ENCODE measurements at places on chromosomes 2 and 18.

DNA sequence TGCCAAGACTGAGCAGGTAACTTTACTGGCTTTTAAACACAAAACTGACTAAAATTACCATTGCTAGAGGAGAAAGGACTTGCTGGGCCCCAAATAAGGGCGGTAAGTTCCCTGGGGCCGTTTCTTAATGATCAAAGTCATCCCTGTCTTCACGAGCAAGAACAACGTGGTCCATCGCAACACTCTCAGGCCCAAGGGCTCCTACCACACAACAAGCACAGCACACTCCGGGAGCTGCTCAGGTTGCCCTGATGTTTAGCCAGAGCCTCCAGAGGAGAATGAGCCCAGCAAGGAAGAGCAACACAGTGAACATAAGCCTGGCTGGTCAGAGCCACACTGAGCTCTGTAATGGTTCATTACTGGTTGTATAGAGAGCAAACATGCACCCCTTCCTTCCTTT is 102.7 kb downstream of the DYNC1I2 start:
- no peak for DNase-seq

- DNase-seq, result no peak
Observed at GRCh38 chr2:55550368-55551102, 31.0 kb downstream of the CFAP36 start.

DNA sequence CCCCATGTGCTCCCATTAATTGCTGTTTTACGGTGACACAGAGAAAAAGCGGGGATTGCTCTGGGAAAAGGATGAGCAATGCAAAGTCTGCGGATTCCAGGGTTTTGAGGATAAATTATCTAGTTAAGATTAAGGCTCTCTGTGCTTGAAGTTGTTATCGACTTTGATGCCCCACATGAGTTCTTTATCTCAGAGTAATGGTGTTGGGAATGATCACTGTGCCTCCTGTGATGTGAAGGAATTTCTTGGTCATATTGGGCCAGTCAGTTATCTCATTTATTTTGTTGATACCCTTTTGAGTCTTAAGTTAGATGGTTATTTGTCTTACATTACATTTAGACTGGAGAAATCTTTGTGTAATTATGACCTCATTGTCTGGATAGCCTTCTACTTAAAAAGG is 184.6 kb upstream of the MEX3C start:
- DNase-seq, result no peak

DNA sequence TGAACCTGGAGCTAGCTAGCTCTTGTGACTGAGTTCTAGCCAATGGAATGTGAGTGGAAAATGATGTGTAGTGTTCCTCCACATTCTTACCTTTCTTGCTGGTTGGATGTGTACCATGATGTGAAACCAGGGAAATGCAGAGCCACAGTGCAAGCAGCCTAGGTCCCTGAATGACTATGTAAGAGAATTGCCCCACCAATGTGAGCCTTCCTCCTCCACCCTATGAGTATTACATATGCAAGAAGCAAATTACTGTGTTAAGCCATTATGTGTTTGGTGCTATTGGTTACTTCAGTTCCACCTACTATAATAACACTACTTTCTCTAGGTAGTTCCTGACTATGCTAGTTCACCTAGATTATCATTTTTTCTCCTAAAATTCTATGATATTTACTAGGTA is 39.6 kb downstream of the LCLAT1 start:
- no peak for DNase-seq

GRCh38 chr2:44850016-44850415 is 91.5 kb upstream of the SIX3 start:
- DNase-seq, result no peak

DNA sequence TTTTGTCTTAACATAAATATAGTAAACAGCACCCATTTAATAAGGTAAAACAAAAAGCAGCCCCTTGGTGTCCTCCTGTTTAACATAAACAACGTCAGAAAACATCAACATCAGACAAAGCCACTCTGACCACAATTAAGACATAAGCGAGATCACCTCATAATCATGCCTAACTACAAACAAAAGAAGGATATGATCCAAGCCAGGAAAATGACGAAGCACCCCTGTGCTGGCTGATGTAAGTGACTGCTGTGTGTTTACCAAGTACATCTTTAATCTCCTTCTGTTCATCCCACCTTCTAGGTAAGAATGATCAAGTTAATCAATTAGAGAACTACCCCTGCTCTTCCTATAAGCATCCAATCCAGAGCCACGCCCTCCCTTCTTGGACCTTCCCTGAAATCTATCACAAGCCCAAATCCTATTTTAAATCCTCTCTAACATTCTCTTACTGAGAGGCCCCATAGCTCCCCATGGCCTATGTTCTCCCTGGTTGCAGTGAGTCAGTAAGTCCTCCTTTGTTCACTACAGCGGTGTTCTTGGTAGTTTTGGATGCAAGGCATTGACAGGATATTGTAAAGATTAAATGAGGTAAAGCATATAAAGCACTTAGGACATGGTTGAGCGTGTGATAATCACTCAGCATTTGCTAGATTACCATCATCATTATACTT is 424.2 kb downstream of the TSN start:
- DNase-seq, result no peak

- no peak for DNase-seq
Observed at GRCh38 chr2:171902840-171903420, 8.9 kb upstream of the SLC25A12 start.

DNA sequence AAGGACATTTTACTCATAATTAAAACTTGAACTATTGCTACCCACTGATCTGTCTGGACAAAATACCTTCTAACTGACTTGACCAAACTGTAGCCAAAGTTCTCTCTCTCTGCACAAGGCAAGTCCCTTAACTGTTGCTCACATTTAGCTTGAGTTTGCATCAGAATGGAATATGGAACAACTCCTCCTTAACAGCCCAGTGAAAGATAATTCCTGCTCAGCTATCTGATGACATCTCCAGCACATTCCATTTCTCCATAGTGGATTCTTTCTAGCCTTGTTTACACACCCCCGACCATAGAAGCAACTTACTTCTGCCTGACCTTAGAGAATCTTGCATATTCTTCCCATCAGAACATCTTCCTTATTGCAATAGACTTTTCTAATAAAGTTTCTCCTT is 317.2 kb upstream of the CDH2 start:
- DNase-seq, result no peak

- DNase-seq, result no peak
Observed at GRCh38 chr2:164981217-164981990, 26.1 kb upstream of the SLC38A11 start.

DNA sequence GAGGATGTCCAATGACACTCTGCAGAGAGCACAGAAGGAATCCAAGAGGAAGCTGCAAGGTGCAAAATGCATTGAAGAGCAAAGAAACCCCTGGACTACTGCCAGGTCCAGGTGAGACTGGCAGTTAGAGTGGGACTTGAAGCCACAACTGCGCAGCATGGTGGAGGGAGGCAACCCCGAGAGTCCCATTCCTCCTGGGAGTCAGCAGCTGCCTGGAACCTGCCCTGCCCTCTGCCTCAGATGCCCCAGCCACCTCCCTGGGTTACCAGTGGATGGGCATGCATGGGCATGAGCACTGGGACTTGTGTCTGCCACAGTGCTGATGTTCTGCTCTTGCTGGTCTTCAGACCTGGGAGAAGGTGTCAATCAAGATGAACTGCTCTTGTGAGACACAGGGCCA is 43.2 kb downstream of the ANKMY1 start:
- DNase-seq, result no peak

- DNase-seq, result peak; percentile 8
Observed at GRCh38 chr18:23384778-23385736, 68.0 kb upstream of the RIOK3 start.

DNA sequence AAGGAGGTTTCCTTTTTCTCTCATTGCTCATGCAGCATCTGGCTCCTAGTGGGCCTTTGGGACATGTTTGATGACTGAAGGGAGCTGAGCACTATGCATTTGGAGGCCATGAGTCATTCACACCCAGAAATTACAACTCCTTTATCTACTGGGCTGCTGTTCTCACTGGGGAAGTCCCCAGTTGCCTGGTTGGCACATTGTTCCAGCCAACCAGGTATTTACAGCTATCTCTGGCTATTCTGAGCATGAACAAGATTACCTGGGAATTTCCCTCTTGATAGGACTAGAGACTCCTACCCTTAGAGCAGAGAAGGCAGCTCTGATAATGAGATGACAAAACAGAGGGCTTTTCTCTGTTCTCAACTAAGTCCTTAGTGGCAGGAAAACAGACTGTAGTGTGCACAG is 206.5 kb downstream of the SETBP1 start:
- no peak for DNase-seq

DNA sequence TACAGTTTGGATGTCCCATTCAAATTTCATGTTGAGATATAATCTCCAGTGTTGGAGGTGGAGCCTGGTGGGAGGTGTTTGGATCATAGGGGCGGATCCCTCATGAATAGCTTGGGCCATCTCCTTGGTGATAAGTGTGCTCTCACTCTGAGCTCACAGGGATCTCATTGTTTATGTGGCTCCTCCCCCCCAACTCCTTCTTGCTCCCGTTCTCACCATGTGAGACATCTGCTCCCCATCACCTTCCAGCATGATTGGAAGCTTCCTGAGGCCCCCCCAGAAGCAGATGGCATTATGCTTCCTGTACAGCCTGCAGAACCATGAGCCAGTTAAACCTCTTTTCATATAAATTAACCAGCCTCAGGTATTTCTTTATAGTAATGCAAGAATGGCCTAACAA is 3.0 kb upstream of the INPP1 start:
- no peak for DNase-seq

GRCh38 chr2:218149848-218150440 is 16.8 kb downstream of the CXCR1 start:
- no peak for DNase-seq

GRCh38 chr2:159489476-159489875 is 126.9 kb downstream of the BAZ2B start:
- no peak for DNase-seq

DNA sequence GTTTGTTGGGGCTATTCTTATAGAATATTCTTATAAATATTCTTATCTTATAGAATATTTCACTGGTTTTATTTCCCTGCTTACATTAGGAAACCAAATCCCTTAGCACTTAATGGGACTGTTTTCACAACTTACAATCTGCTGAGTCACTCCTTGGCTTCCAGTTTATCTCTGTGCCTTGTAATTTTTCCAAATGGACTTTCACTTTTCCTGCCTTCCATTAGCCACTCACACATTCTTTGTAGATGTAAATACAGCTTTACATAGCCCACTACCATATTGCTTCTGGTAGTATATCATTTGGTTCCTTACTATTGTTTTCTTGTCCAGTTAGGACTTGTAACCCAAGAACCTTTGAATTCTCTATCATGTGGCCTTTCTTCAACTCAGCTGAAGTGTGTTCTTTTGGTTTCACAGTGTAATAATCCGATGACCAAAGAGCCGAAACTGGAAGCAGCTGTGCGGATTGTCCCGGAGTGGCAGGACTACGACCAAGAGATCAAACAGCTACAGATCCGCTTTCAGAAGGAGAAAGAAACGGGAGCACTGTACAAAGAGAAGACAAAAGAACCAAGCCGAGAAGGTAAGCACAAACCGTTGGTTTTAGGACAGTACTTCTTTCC is 96.1 kb downstream of the UGGT1 start:
- DNase-seq, result no peak

GRCh38 chr2:36355890-36356297 is 316 bp downstream of the CRIM1 start:
- DNase-seq, result no peak

GRCh38 chr18:3012136-3013023 is 564 bp downstream of the LPIN2 start:
- peak; percentile 45 for DNase-seq

DNA sequence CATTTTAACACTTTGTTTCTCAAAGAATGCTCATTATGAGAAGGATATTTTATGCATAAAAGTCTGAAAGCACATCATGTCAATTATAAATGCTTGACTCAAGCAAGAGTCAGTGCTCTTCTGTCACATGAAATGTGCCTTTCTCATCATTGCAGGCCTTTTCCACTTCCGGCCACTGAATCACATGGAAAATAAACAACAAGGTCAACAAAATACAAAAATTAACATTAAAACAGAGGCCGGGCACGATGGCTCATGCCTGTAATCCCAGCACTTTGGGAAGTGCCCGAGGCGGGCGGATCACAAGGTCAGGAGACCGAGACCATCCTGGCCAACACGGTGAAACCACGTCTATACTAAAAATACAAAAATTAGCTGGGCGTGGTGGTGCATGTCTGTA is 480.6 kb downstream of the SPAG16 start:
- DNase-seq, result no peak

GRCh38 chr18:41933778-41934177 is 21.3 kb upstream of the PIK3C3 start:
- DNase-seq, result no peak

DNA sequence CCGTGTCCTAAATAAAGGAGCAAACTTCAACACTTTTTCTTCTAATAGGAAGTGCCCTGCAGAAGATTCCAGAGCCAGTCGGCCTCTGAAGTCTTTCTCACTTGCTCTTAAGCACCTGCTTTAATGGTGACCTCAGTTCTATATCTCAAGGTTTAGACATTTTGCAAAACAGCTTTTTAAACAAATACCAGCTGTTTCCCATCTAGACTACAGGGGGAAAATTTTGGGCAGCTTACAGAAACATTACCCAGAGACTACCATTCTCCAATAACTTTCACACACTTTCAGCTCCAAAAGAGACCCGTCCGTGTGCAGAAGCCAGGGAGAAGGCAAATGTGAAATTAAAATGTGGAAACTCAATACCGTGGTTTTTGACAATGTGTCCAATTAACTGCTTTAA is 285.3 kb upstream of the CCDC68 start:
- DNase-seq, result no peak

DNA sequence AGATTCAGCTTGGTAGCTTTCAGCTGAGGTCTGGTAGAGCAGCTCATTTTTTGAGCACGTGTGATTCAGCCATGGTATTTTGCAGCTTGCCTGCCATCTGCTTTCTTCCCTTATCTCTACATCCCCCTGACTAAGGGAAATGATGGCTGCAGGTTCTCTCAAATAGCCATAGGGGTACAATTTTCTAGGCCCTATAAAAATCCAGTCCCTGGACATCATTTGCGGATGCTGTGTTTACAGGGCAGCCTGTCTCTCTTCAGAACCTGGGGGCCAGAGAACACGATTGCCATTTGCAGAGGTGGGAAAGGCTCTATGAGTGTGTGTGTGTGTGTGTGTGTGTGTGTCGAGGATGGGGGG is 442.7 kb upstream of the MEIS1 start:
- no peak for DNase-seq

DNA sequence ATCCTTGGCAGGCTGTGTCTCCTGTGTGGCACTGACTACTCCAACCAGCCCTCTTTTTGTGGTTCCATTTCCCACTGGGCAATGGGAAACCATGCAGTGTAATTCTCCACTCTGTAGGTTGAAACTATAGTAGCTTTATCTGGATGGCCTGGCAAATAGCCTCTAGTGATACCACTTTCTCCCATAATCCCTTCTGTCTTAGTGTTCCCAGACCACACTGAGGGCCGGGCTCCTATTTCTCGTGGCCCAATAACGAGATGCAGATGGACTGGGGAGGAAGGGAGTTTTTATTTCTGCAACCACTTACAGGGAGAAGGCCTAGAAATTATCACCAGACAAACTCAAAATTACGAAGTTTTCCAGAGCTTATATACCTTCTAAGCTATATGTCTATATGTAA is 24.7 kb downstream of the SKA1 start:
- DNase-seq, result no peak

- DNase-seq, result no peak
Observed at GRCh38 chr2:53129851-53130250, 637.8 kb upstream of the CHAC2 start.

Data from activated gamma-delta T cell treated with Interleukin-2 at 50 U/mL for 16 hours (primary cell).